ENCODE measurements at places on chromosomes 16 and 17. TPM values are rescaled to one million over a fixed set of nuclear protein-coding genes. Genes with fewer than 3 reads are reported as not detected.

DNA sequence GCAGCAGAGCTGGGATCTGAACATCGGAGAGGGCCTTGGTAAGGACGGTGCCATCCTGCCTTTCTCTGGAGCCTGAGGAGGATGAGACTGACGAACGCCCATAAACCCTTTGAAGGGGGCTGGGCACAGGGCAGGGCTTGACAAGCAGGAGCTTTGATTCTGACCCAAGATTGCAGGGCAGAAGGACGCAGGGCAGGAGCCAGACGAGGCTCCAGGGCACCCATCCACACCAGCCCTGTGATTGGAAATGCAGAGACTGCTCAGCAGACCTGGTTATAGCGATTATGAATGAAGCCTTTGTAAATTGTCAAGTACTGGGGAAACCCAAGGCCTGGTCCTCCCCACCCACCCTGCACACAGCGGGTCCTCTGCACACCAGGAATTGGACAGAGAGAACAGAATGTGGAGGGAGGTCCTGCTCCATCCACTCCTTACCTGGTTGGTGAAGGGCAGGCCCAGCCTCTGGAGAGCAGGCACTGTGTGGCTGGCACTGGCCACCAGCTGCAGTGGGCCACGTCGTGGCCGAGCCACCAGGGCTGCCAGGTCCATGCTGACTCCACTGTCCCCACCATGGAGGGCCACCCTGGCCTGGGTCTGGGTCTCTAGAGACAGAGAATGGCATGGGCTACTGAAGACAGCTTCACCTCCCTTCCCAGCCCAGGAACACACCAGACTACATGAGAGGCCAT lies 68.8 kb downstream of the RMI2 start:
- no peaks in the 10 kb centered on the region for H3K4me1 ChIP-seq
- no peak for DNase-seq
- no peak overlapping the region for H3K27ac ChIP-seq

The CCL15 gene
- total RNA-seq, result not detected

- no peak for DNase-seq
- peaks cover 3% of the 10 kb centered on the region for H3K4me1 ChIP-seq
- H3K27me3 ChIP-seq, result no peaks in the 10 kb centered on the region
- H3K36me3 ChIP-seq, result no peaks in the 10 kb centered on the region
Measured at GRCh38 chr16:68981971-68982370, 123.5 kb upstream of the HAS3 start.

DNA sequence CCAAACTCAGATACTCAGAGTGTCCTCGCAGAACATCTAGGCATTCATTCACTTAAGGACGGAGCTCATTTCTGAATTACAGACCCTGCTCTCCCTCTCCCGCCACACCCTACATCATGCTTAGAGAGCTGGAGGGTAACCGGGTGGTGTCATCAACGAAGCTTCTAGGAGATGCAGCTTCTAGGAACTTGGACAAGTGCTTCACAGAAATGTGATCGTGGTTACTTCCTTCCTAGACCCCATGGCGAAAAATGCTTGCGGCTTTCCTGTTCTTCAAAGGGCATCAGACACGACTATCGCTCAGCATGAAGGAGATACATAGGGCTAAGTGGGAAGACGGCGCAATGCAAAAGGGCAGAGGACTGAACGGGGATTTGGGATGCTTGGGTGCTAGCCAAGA lies 126.8 kb downstream of the ZFHX3 start:
- DNase-seq, result no peak
- H3K27me3 ChIP-seq, result no peaks in the 10 kb centered on the region
- H3K4me3 ChIP-seq, result no peak overlapping the region
- no peaks in the 10 kb centered on the region for H3K36me3 ChIP-seq

- H3K27me3 ChIP-seq, result no peaks in the 10 kb centered on the region
- H3K4me3 ChIP-seq, result no peak overlapping the region
- H3K27ac ChIP-seq, result no peak overlapping the region
- H3K36me3 ChIP-seq, result no peaks in the 10 kb centered on the region
Measured at GRCh38 chr17:72622661-72623433, 469.6 kb downstream of the SLC39A11 start.
